ENCODE measurements at places on chromosomes 3 and 15. TPM values are rescaled to one million over a fixed set of nuclear protein-coding genes. Genes with fewer than 3 reads are reported as not detected.

- no peaks in the 10 kb centered on the region for H3K27me3 ChIP-seq
- no peak overlapping the region for H3K27ac ChIP-seq
- H3K4me3 ChIP-seq, result no peak overlapping the region
- no peaks in the 10 kb centered on the region for H3K4me1 ChIP-seq
Measured at GRCh38 chr3:130783629-130784028, 37.0 kb upstream of the PIK3R4 start.

DNA sequence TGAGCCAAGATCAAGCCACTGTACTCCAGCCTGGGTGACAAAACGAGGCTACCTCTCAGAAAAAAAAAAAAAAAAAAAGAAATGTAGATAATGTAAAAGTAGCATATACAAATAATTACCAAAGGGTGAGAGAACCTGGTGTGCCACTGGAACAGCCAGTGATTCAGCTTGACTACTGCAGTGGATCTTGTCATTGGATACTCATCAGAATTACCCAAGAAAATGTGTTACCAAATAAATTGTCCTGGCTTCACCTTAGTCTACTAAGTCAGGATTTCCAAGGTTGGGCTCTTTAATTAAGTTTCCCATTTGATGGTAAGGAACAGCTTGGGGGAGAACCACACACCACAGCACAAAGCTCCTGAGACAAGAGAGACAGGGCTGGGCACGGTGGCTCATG is 1.5 kb downstream of the NICN1 start:
- no peaks in the 10 kb centered on the region for H3K36me3 ChIP-seq
- H3K27ac ChIP-seq, result no peak overlapping the region
- H3K27me3 ChIP-seq, result no peaks in the 10 kb centered on the region
- no peak overlapping the region for H3K4me3 ChIP-seq

GRCh38 chr15:95470997-95471689 is 859.4 kb upstream of the NR2F2 start:
- H3K36me3 ChIP-seq, result no peaks in the 10 kb centered on the region
- H3K27ac ChIP-seq, result peak overlapping the region; percentile 29
- peaks cover 11% of the 10 kb centered on the region for H3K4me1 ChIP-seq
- no peak for DNase-seq

FHIT gene
- total RNA-seq, result 5.7 TPM

ITIH3 gene
- 0.48 TPM for total RNA-seq

TLR9 gene
- total RNA-seq, result 1.5 TPM

DNA sequence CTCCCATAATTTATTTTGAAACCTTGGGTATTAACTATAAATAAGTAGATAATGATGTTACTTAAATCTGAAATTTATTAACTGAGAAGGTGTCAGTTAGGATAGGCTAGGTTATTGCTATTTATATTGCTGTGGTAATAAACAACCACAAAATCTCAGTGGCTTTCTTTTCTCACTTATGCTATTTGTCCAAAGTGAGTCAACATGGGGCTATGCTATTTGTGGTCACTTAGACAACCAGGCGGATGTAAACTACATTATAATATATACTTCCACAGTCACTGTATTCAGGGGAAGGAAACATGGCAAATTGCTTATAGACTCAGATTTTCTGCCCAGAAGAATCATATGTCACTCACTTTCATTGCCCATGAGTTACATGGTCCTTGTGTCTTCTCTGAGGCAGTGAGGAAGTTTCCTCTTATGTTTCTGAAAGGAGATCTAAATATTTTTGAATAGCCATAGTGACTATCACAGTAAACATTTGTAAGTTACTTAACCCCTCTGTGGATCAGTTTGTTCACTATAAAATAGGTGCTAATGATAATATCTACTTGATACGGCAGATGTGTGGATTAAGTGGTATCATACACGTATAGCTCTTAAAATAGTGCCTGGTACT is 19.8 kb downstream of the HMG20A start:
- H3K27ac ChIP-seq, result no peak overlapping the region
- no peaks in the 10 kb centered on the region for H3K36me3 ChIP-seq
- H3K4me1 ChIP-seq, result no peaks in the 10 kb centered on the region
- no peak for DNase-seq
- no peaks in the 10 kb centered on the region for H3K27me3 ChIP-seq
- no peak overlapping the region for H3K4me3 ChIP-seq

Data from uterus (tissue), 4 donors.